ENCODE measurements at places on chromosomes 4 and X.

- DNase-seq: peak; percentile 93
These were observed at the start of gene DDX3X for GRCh38 chrX:41333744-41334362. Gene DDX3X (plus strand): TSS chrX:41334162. CDS start chrX:41334253, 91 bp downstream.

GRCh38 chr4:161554372-161554990, 609.3 kb downstream of the FSTL5 start:
- no peak for DNase-seq

DNA sequence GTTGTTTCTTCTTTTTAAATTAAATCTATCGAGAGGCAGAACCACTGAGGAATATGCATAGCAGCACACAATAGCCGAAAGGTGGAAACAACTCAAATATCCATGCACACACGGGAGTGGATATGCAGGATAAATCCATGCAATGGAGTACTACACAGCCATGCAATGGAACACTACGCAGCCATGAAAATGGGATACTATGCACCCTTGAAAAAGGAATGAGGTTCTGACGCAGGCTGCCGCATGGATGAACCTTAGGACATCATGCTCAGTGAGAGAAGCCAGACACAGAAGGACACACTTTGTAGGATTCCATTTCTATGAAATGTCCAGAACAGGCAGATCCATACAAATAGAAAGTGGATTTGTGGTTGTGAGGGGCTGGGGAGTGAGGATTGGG, 18.4 kb upstream of the P2RY8 start:
- DNase-seq: no peak

DNA sequence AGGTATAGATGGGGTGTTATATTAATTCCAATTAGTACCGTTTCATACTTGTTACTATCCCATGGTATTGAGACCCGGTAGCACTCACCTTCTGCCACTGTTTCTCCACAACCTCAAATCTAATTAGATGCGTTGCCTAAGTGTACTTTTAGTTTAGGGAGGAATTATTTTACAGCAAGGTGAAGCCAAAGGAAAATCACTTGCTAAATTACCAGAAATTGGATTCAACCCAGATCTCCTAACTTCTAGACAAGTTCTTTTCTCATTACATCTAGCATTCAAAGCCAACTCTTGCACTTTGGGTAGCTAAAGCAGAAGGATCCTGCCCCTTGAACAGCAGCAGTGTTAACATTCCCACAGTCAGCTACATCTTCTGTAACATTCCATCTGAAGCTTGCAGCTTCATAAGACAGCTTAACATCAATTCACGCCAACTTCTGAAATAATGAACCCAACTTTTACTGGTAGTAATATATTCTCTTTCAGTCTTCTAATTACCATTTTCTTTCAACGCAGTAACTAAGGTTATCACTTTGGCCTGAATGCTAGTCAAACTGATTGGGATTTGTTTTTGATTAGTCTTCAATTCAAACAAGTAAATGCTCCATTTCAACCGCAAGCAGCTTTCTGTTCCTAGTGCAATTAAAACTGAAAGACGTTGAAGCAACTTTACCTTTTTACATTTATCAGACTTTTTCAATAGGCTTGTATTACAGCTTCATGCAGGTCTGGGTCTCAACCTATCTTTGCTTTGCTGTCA, 934 bp upstream of the SEC31A start:
- no peak for DNase-seq

DNA sequence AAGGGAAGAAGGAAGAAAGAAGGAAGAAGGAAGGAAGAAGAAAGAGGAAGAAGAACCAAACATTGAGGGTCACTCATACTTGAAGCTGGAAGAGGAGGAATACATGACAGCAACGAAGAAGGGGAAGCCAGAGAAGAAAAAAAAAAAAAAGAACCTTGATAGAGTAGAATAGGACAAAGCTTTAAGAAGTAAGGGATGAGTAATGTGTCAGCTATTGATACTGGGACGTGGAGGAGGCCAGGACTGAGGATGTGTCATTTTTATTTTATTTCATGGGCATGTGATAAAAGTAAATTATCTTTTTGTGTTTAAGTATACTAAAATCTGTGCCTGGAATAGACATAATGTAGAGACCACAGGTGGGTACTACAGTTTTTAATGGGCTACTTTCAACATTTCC, 6.4 kb downstream of the EDA2R start:
- DNase-seq: no peak

DNA sequence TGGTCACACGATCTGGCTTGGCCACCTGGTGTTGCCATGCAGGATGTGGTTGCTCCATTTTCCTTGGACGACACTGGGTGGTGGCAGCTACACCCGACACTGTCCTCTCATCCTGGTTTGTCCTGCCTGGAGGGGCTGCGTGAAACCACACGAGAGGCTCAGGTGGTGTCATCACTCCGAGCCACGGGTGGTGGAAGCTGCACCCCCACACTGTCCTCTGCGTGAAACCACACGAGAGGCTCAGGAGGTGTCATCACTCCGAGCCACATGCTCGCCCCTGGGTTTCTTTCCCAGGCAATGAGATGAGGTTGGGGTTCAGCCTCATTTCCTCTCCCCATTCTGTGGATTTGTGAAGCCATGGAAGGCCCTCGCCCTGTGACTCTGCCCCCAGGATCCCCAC, 34.3 kb downstream of the WFS1 start:
- DNase-seq: no peak

DNA sequence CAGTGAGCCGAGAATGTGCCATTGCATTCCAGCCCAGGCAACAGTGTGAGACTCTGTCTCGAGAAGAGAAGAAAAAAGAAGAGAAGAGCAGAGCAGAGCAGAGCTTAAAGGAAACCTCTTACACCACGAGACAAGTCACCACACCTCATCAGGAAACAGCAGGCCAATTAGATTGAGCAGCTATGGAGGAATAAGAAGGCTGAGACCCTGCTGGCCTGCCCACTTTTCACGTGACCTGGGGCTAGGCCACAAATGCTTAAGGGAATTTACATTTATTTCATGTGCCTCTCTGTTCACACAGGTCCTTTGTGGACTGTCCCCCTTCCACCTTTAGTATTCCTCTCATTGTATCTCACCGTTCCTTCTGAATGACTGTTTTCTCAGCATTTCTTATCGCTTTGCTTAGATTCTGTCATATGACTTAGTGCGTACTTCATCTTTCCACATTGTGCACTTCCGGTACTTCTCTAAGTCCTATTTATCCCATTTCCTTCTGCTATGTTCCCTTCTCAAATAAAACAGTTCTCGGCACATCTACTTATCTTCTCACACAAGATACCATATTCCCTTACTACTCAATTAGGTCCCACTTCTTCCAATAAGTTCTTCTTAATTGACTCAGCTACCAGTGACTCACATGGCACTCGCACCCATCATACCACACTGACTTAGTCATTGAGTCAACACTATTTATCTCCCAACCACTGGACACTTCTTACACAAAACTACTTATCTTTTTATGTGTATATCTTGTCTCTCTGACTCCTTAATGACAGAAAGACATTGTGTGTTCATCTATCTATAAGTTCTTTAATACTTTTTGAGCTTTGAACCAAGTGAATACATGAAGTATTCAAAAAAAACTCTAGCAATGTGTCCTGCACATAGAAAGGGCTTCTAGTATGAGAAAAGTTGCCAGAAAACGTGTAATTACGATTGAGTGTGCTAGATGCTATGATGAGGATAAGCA, 11.0 kb downstream of the CUL4B start:
- DNase-seq: no peak

- DNase-seq: peak; percentile 43
These were observed 531 bp downstream of the RUFY3 start for GRCh38 chr4:70722199-70722791.

DNA sequence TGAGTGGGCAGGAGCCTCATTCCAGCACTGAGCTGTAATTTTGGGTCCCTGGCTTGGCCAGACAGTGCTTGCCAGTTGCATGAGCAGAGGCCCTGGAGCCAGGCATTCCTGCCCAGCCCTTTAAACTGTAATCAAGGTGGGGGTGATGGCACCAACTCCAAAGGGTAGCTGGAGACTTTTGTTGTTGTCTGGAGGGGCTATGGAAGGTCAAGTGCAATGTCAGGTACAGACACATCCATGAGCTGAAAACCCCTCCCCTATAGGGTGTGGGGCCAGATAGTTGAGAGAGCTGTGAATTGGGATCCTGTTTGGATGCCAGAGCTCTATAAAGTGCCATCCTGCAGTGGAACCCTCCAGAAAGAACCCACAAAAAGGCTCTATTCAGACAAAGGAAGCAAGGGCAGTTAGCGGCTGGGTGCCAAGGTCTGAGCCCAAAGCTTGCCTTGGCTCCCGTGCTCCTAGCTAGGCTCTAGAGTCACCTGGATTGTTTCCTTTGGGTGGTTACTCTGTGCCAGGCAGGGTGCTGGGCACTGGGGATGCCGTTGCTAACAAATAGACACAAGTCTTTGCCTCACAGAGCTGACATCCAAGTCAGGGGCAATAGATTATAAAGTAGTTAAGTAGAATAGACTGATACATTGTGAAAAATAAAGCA, 163.0 kb downstream of the EFNB1 start:
- DNase-seq: no peak

DNA sequence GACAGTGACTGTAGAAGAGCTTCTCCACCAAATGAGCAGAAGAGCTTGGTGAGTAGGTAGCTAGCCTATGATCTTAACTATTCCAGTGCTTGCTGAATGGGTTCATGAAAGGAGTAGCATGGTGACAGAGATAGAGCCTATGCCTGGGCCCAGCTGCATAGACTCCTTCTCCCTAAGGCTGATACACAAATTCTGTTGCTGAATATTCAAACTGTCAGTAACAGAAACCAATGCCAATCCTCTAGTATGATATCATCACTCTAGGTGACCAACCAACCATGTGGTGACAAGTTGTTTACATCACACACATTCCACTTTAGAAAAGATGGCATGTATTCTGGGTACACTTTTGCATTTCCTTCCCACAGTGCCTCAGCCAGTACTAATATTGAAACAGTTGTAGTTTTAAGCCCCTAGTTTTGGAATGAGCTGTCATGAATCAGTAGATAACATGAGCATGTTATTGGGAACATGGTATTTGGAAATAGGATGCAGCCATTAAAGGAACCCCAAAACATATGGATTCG, 103.4 kb upstream of the GRXCR1 start:
- DNase-seq: no peak

DNA sequence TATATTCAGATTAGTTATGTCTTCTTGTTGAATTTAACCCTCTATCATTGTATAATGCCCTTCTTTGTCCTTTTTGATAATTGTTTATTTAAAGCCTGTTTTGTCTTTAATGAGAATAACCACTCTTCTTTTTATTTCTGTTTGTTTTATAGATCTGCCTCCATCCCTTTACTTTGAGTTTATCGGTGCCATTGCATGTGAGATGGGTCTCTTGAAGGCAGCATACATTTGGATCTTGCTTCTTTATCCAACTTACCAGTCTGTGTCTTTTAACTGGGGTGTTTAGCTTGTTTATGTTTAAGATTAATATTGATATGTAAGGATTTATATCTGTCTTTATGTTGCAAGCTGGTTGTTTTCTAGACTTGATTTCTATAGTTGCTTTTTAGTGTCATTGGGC, 115.8 kb downstream of the RTL3 start:
- no peak for DNase-seq

DNA sequence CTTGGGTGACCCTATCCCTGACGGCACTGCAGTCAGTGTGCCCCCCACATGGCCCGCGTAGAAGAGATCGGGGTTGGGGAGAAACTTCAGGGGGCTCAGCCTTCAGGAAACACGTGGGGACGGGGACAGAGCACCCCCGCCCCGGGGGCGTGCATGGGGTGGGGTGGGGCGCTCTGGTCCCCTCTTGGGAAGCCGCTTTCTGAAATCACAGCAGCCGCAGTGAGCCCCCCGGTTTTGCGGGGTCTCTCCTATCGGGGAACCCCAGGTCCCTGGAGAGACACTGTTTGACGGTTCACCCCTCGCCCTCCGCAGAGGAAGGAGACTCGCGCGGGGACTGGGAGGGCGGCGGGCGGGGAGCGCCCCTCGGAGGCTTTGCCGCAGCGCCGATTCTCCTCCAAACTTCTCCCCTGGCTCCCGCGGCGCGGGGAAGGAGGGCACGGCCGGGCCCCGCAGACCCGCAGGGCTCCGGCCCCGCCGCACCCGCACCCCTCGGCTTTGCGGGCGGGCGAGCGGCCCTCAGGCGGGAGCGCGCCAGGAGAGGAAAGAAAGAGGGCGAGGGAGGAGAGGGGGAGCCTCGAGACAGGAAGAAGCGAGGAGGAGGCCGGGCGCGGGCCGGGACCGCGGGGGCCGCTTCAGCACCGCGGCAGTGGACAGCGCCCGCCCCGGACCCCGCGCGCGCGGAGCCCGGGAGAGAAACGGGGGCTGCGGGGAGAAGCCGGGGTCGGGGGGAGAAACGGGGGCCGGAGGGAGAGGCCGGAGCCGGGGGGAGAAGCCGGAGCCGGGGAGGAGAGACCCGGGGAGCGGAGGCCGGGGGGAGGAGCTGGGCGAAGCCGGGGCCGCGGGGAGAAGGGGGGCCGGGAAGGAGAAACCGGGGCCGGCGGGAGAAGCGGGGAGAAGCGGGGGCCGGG, 612 bp downstream of the CPLX1 start:
- no peak for DNase-seq

GRCh38 chr4:77734928-77735327, 84.2 kb downstream of the CNOT6L start:
- DNase-seq: no peak

- DNase-seq: no peak
These were observed 1.8 kb downstream of the TMEM35A start for GRCh38 chrX:101080326-101081124.

All from NCI-H526 treated with DMSO at 0.1 percent for 48 hours (cell line).